ENCODE measurements at places on chromosomes 16 and 17.

DNA sequence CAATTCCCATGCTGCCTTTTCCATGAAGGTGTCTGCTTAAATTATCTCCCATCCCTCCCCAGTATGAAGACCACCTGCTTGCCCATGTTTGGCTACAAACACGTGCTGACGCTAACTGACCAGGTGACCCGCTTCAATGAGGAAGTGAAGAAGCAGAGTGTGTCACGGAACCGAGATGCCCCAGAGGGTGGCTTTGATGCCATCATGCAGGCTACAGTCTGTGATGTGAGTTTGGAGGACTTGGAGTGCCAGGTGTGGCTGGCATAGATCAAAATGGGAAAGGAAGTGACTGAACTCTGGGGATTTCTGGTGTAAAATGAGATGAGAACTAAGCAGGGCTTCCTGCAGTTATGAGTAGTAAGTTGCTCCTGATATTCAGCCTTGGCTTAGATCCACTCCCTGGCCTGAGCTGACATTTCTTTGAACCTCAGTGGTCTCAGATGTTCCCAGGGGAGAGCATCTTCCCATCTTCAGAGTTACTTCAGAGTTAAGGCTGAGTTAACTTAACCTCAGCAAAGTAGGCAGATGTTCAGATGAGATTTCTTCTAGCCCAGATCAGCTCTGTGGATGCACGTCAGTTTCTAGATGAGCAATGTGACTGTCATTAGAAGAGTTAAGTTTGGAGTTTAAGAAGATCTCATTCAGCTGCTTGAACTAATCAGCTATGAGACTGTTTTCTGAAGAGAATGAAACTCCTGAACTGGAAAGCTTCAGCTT, 32.7 kb downstream of the ITGB3 start:
- no peak for DNase-seq

GRCh38 chr17:73968680-73969079, 234.8 kb upstream of the RPL38 start:
- no peak for DNase-seq

GRCh38 chr17:29155227-29155965, 24.8 kb downstream of the MYO18A start:
- no peak for DNase-seq

DNA sequence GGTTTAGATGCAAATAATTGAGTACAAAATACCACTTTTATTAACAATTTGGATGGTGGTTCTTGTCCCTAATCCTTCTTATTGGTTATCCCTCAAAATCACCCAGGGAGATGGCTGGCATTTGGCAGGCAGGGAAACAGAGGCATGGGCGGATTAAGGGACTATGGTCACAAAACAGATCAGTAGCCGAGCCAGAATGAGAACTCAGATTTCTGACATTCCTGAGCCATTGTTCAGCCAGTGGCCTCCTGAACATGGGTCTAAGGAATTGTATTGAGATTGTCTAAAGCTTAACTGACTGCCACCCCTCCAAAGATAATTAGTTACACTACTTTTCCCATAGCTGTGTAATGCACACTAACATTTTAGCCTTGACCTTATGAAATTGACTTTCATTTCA, 88.4 kb downstream of the CHD9NB start:
- no peak for DNase-seq

GRCh38 chr17:78677303-78678221, 100.4 kb upstream of the DNAH17 start:
- no peak for DNase-seq

DNA sequence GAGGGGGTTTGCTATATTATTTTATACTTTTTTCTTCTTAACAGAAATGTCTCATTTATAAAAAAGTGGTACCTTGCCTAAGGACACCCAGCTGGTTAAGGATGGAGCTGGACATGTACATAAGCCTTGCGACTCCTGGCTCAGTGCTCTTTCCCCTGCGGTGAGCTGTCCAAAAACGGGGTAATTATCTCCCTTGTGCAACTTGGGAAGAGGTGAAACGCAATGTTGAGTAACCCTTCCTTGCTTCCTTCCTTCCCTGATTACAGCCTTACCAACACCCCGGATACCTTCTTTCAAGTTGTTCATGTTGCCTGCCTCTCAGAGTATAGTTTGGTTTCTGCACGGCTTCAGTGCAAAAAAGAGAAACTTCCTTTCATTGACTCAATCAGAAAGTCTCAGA, 94.1 kb upstream of the XYLT1 start:
- no peak for DNase-seq

All from HS-27A (cell line).